ENCODE measurements at places on chromosomes 3 and 15.

GRCh38 chr3:143014921-143015320, 13.6 kb downstream of the U2SURP start:
- DNase-seq = no peak

DNA sequence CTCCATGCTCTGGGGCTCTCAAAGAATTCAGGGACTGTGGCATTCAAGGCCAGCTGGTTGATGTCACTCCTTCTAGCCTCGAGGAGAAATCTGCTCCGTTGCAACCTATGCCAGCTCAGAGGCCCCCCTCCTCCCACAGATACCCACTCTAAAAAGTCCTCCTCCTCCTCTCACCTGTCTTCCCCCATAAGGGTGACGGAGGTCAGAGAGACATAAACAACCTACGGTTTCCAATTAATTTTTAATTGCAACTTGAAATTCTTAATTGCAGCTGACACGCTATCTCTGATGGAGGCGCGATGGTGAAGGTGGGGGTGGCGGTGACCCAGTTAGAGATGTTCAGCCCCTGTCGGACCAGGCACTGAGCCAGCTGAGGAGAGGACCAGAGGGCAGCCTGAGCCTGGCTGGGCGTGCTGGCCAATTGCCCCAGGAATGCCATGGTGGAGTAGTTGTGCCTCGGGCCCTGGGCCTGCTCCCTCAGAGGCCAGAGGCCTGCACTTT, 43.2 kb upstream of the INSYN1 start:
- no peak for DNase-seq

DNA sequence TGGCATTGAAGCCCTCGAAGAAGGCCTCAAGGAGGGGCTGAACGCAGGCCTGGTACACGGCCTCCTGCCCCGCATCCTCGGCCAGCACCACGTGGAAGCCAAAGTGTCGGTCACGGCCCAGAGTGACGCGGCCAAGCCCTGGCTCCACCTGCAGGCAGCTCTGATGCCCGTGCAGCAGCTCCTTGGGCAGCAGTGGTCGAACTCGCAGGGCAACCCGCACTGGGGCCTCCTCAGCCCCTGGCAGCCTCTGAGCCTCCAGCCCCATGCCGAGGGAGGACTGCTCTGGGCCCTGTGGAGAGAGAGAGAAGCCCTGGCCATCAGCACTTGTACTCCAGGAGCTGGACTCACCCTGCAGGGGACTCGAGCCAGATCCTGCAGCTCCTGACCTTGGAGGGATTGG, 2.6 kb downstream of the KIF7 start:
- no peak for DNase-seq

DNA sequence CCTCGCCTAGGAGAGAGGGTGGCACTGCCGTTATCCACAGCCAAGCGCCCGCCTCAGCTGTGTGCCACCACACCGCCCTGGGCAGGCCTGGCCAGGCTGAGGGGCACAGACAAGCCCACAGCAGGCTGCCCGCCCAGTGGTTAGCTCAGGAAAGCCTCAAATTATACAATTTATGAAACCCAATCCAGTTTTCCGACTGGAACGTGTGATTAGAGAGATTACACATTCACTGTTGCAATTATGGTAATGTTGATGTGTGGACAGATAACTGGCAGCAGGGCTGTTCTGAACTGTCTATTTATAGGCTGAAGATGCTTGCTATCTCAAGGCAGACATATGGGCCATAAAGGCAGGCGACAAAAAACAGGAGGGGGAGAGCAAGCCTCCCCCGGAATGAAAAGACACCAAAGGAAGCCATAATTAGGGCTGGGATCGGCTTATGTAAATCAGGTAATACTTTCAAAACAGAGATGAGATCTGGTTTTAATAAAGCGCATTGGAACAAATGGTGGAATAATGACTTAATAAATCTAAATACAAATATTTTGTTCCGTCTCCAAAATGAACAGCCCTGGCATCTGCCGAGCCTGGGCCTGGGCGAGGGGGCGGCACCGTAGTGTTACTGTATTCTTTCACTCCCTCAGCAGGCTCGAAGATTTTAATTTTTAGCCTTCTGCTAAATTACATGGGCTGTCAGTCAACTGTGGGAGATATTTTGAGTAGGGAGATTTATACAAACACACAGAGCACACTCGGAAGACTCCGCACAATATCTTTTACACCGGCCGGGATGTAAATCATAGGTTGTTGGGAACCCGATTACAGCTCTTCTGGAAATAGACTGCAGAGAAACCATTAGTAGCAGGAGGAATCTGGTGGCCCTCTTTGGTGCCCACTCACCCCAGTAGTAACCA, 103.1 kb upstream of the TLE3 start:
- peak; percentile 51 for DNase-seq

DNA sequence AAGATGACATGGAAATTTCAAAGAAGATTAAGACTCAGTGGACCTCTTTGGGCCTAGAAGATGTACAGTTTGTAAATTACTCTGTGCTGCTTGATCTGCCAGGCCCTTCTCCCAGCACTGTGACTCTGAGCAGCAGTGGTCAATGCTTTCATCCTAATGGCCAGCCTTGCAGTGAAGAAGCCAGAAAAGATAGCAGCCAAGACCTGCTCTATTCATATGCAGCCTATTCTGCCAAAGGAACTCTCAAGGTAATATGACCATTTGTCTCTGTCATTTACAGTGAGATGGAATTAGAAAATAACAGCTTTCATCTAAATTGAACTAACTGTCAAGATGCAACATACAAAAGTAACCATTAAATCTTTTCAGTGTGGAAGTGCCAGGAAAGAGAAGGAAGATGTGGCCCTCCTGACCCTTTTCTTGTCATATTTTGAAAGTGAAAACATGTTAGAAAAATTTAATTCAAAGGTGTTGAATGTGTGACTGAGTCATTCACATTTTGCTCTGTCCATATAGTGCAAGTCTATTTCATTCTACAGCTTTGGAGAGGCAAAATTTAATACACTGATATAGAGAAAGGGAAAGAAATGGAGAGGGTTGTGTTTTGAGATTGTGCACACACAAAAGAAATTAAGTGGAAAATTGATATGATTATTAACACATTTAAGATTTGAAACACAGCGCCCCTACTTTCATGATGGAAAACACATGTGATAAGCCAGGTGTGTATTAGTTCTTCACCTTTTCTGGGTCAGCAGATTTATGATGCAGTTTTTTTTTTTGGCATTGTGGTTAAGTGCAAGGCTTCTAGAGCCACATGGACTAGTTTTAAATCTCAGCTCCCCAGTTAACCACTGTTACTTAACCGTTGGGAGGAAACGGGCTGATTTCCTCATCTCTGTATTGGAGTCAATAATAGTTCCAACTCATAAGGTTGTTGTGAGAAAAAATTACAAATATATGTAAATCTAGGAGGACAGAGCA, 375.1 kb downstream of the NAALADL2 start:
- DNase-seq = peak; percentile 39

- peak; percentile 93 for DNase-seq
Observed at GRCh38 chr3:23735535-23736326, 70.0 kb upstream of the UBE2E1 start.

DNA sequence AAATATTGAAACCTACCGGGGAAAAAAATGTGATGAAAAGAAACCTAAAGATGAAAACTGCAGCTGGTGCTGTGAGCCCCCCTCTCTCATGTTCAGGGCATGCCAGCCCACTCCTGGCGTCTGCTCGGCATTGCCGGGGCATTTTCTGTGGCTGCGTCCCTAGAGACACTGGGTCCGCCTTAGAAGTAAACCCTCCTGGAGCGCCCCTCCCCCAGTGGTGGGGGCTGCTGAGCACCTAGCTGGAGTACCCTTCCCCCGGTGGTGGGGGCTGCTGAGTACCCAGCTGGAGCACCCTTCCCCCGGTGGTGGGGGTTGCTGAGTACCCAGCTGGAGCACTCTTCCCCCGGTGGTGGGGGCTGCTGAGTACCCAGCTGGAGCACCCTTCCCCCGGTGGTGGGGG, 24.5 kb upstream of the GABRA5 start:
- no peak for DNase-seq

GRCh38 chr3:154819491-154819890, 260.6 kb upstream of the MME start:
- no peak for DNase-seq

DNA sequence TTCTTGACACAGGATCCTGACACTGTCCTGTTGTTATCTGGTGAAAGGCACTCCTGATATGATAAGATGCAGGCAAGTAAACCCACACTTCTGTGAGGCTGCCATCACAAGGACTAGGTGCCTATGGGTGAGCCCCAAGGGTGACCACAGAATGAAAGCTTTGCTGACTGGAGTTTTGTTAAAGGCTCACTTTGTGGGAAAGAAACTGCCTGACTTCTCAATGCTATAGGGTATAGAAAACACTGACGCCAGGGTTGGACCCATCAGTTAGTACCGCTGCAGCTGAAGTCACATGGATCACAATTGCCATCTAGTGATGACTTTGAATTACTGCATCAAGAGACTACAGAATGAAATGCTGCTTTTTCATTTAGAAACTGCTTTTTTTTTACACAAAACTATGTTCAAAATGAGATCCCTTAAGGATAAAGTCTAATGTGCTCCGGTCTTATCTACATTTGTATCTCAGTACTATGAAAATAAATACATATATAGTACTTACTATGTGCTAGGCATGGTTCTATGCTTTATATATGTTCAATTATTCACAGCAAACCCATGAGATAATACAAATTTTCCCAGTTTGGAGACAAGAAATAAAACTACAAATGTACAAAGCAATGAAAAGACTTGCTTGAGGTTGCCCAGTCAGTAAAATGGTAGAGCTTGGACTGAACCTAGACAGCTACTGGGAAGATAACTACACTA, 64.2 kb upstream of the CMSS1 start:
- DNase-seq = peak; percentile 41

GRCh38 chr15:83846847-83847246, 192.9 kb downstream of the ADAMTSL3 start:
- DNase-seq = no peak

DNA sequence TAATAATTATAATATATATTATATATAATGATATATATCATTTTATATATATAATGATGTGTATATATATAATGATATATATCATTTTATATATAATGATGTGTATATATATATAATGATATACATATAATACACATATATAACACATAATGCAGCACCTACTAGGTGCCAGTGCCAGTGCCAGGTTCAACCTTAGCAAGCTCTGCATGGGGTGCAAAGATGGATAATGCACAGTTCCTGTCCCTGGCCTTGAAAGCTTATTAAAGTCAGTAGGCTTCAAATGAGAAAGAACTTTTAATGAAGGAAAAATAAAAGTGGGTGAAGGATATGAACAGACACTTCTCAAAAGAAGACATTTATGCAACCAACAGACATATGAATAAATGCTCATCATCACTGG, 192.7 kb upstream of the SLC2A2 start:
- DNase-seq = no peak
